ENCODE measurements at places on chromosomes 11 and 22. TPM values are rescaled to one million over a fixed set of nuclear protein-coding genes. Genes with fewer than 3 reads are reported as not detected.

ROBO4 gene
- 5.8 TPM for total RNA-seq

CTTN gene
- total RNA-seq: 233 TPM

MS4A18 gene
- not detected for total RNA-seq

DESI1 gene
- total RNA-seq: 126 TPM

OR51F1 gene
- total RNA-seq: not detected

NAV2 gene
- 18.1 TPM for total RNA-seq

JOSD1 gene
- total RNA-seq: 86.2 TPM

DAGLA gene
- 0.16 TPM for total RNA-seq

ST14 gene
- total RNA-seq: 85.2 TPM

ADM2 gene
- 13.8 TPM for total RNA-seq

SYT13 gene
- total RNA-seq: not detected

MEI1 gene
- not detected for total RNA-seq

C22orf31 gene
- not detected for total RNA-seq

SYCE3 gene
- total RNA-seq: not detected

GP1BB gene
- total RNA-seq: 2.8 TPM

KRTAP5-11 gene
- not detected for total RNA-seq

PGM2L1 gene
- total RNA-seq: 1.7 TPM

NXPE4 gene
- total RNA-seq: not detected

WBP2NL gene
- not detected for total RNA-seq

POU2F3 gene
- total RNA-seq: not detected

APOBEC3B gene
- 2.6 TPM for total RNA-seq

PRODH gene
- total RNA-seq: 0.72 TPM

ZBTB16 gene
- total RNA-seq: 0.08 TPM

CLMP gene
- 69.9 TPM for total RNA-seq

DBX1 gene
- not detected for total RNA-seq

C22orf42 gene
- total RNA-seq: not detected

ATF4 gene
- total RNA-seq: 717 TPM

TMA7B gene
- not detected for total RNA-seq

TENM4 gene
- total RNA-seq: 9.4 TPM

WNT11 gene
- total RNA-seq: not detected

TSPAN18 gene
- not detected for total RNA-seq

KLHL35 gene
- total RNA-seq: 1.2 TPM

UBQLN3 gene
- total RNA-seq: not detected

RBM14 gene
- total RNA-seq: 54.3 TPM

ELMOD1 gene
- not detected for total RNA-seq

CALCA gene
- not detected for total RNA-seq

RFPL2 gene
- total RNA-seq: not detected

PDE2A gene
- 1.5 TPM for total RNA-seq

SCGB1A1 gene
- total RNA-seq: not detected

GRAP2 gene
- total RNA-seq: not detected

KREMEN1 gene
- 13.8 TPM for total RNA-seq

TPP1 gene
- total RNA-seq: 21.9 TPM

PRR33 gene
- not detected for total RNA-seq

POU2AF3 gene
- not detected for total RNA-seq

RIMBP3C gene
- not detected for total RNA-seq

TH gene
- total RNA-seq: 0.76 TPM

ISX gene
- total RNA-seq: not detected

TREH gene
- not detected for total RNA-seq

RTN4R gene
- total RNA-seq: 18.4 TPM

OR52I1 gene
- not detected for total RNA-seq

TP53I11 gene
- total RNA-seq: 48.4 TPM

HTR3A gene
- not detected for total RNA-seq

HSPB2 gene
- not detected for total RNA-seq

MFNG gene
- total RNA-seq: 4.0 TPM

APOA4 gene
- total RNA-seq: not detected

GLYAT gene
- not detected for total RNA-seq

TYR gene
- total RNA-seq: not detected
